ENCODE measurements at places on chromosomes 13 and 19.

DNA sequence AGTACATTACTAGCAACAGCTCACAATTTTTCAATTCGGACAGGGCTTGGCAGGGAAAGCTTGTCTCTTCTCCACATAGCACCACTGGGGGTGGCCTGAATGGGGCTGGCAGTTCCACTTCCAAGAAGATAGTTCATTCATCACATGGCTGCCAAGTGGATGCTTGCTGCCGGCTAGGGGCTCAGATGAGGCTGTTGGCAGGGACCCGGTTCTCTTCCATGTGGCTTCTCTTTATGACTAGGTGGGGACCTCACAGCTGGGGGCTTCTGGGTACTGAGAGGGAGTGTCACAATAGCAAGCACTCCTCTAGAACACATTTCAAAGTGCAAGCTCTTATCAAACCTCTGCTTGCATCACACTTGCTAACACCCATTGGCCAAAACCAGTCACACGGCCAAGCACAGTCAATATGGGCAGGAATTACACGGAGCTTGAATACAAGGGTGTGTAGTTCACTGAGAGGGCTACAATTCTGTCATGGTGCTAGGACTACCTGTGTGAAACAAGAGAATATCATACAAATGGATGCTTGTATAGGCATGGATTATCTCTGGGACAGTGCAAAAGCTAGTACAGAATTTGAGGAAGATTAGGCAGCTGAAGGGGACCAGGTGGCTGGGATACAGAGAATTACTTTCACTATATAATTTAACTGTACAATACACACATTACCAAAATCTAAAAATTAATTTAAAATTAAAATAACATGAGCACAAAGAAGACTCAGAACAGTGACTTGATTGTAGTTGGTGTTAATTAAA, 32.3 kb downstream of the ATP7B start:
- no peak for DNase-seq

DNA sequence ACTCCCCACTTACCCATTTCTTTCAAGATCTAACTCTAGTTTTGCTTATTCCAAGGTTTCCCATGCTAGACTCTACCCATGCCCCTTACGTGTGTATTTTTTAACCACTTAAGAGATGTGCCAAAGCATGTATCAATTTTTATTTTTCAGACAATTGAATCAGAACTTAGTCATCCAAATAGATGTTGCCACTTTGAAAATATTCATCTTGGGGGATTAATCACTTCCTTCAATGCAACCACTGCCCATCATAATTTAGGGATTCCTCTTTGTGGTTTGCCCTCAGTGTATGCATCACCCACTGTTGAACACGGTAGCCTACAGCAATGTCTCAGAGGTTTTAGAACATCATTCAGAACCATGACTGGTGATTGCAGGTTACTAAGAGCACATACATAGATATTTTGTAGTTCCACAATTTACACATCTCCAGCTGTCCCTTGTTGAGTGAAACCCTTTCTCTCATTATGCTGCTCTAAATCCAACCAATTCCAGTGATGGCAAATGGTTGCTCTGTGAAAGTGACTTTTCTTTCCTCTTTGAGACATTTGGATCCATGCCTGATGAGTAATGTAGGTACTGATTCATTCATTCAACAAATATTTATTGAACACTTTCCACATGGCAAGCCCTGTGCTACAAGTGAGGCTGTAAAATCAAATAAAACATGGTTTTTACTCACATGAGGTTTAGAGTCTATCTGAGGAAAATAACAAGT, 60.6 kb upstream of the SERP2 start:
- no peak for DNase-seq

DNA sequence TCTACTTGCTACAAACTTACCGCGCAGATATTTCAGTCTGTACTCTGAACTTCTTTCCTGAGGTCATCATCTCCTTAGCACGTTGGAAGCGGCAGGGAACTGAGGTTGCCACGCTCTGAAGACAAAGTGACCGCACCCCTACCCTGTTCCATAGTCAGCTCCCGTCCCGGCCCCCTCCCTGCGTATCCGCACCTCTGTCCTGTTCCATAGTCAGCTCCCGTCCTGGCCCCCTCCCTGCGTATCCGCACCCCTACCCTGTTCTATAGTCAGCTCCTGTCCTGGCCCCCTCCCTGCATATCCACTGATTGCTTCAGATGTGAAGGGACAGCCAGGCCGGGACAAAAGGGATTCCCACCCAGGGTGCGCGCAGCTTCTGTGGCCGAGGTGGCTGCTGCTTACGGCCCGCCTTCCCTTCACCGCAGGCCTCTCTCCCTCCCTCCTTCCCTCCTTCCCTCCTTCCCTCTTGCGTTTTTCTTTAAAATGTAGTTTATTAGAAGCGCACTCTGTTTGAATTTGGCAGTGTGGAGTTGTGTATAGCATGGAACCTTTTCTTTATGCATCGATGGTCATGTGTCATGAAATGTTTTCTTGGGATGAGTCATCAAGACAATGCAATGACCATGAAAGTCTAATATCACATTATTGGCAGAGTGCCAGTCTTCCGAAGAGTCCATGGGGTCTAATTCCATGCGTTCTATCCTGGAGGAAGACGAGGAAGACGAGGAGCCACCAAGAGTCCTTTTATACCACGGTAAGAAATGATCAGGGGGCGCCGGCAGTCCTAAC, 21.9 kb upstream of the NDUFS7 start:
- DNase-seq: no peak

- DNase-seq: no peak
Measured at GRCh38 chr19:47435196-47435595, 15.9 kb upstream of the MEIS3 start.

DNA sequence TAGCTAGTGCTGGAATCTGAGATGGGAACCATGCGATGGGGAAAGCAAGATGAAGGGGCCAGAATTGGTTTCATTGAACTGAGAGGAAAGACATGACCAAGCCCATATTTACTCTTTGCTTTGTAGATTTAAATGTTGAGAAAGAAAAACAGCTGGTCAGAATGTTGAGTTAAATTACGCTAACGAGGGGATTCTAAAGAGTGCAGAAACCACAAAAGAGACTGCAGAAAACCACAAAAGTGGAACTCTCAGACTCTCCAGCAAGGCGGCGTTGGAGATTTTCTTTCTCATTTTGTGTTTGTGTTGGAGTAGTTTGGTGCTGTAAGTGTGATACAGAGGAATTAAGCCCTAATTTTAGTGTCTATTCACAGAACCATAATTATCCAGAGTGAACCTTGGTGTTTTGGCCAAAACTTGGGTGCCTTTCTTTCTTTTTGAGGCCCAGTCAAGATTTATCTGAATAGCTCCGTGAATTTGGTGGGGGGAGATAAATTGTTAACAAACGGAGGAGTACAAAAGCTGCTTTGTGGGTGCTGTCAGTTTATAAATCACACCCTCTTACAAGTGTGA, 26.3 kb downstream of the SAE1 start:
- DNase-seq: no peak

DNA sequence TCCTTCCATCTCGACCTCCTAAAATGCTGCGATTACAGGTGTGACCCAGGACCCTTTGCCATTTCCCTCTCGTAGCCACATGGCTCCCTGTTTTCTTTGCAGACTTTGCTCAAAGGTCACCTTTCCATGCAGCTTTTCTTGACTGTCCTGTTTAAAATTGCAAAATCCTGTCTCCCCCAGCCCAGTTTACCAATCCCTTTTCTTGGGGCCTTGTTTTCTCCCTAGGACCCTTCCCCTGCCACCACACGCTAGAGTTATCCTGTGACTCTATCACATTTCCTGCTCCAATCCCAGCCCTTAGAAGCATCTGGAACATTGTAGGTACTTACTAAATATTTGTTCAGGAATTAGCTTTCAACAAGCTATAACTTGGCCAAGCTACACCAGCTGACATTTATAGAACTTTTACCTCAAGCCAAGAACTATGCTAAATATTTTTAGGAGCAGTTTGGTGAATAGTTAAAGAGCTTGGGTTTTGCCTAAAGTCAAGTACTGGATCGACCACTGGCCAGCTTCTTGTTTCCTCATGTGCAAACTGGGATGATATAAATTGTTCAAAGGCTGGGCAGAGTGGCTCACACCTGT, 9.1 kb upstream of the SERTAD3 start:
- DNase-seq: no peak

- no peak for DNase-seq
Measured at GRCh38 chr19:3575949-3576673, 3.4 kb downstream of the HMG20B start.

GRCh38 chr13:57552437-57552836, 79.1 kb upstream of the PCDH17 start:
- DNase-seq: no peak

DNA sequence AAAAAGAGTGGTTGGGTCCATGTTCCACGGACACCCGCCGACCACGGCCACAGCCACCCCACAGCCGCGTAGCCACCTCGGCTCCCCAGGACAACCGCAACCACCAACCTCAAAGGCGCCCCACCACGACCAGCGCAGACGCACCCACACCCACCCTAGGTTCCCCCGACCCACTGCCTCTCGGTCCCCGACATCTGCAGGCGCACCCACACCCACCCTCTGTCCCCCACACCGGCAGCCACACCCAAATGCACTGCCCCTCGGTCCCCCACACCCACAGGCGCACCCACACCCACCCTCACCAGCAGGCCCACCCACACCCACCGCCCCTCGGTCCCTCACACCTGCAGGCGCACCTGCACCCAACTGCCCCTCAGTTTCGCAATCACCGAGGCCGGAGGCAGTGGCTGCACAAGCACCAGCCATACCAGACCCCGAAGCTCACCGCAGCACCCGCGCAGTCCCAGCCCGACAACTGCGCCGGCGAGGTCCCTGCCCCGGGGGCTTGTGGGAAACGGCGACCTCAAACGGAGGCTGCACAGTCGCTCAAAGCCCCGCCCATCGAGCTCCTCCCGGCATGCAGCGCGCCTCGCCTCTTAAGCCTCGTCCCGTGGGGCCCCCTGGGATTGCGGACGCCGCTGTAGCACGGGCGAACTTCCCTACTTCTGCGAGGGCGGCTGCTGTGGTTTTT, 18.3 kb downstream of the ZNF77 start:
- no peak for DNase-seq

GRCh38 chr13:97300871-97301270, 78.7 kb downstream of the MBNL2 start:
- DNase-seq: no peak

DNA sequence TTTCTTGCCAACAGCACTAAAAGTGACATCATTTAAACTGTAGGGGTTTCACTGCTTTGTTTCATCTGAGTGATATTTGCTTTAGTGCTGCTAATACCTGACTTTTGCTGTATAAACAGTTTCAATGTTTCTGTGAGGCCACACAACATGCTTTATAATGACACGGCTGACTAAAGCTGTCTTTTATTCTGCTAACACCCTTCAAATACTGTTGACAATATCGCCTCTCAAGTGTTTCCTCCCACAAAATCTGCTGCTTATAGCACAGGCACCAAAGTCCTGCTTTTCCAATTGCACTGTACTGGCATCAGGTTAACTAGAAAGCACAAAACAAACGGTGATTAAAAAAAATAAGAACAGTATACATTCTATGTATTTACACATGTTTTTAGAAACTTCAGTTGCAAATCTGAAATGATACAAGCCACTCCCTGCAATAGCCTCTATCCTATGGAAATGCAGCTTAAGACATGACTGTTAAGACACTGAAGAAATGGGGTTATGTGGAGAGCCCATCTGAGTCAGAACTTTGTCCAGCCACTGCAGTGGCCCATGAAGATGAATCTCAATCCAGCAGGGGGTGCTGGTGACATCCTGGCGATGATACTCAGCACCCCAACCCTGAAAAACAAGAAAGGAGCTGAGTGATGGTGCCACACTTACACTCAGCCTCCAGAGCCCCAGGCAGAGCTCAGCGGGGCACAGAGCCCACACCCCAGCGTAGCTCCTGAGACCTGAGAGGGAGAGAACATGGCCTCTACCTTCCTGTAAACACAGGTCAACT, 29.4 kb downstream of the RFXAP start:
- peak; percentile 13 for DNase-seq

DNA sequence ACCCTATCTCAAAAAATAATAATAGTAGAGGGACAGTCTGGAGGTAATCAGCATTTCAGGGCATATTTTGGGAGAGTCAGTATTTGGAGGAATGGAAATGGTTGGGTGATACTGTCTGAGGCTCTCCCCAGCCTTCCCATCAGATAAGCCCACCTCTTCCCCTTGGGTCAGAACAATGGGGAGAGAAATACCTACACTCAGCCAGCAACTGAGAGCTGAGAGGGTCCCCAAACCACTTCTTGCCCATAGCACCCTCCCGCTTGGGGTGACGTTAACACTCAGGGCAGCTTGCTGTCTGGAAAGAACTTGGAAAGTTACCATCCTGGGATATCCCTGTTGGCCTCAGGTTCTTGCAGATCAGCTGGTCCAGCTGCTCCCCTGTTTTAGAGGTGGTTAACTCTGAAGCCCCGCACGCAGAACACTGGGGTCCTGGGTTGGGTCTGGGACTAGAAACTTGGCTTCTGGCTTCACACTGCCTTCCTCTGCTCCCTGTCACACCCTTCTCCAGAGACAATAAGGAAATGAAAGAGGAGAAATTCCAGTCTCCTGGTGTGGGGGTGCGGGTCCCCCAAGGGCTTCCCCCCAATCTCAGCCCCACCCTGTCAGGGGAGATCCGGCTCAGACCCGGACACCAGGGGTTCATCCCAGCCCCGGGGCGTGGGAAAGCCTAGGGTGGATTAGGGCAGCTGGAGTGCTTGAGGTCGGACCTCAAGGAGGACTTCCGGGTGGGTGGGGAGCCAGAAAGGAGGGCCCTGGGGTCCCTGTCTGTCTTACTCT, 2.5 kb downstream of the FOXA3 start:
- DNase-seq: no peak

- no peak for DNase-seq
Measured at GRCh38 chr13:43356567-43356966, 333.2 kb downstream of the DNAJC15 start.

DNA sequence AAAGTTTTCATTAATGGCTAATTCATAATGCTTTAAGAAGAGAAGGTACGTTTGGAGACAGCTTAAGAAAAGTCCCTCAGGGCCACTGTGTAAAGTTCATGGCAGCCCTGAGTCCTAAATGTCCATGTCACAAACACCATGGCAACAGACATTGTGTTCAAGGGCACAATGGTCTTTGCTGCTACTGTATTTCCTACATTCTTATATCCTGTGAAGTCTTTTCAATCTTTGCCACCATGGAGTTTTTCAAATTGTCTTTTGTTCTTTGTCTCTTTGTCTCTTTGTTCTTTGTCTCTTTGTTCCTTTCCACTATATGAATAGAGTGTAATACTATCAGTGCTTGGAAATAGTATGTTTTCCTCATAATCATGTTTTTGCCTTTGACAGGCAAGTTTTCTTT, 178.8 kb downstream of the VWA8 start:
- DNase-seq: no peak

GRCh38 chr13:20127562-20128458, 33.0 kb downstream of the GJA3 start:
- no peak for DNase-seq

GRCh38 chr19:17205237-17206140, 9.7 kb upstream of the USE1 start:
- peak; percentile 21 for DNase-seq

GRCh38 chr13:75220238-75220542, 261.8 kb downstream of the TBC1D4 start:
- no peak for DNase-seq

All from NCI-H1417 (cell line).